Ovary (tissue), 10 donors: ENCODE measurements at places on chromosomes 7 and 10. TPM values are rescaled to one million over a fixed set of nuclear protein-coding genes. Genes with fewer than 3 reads are reported as not detected.

Gene CAMK1D
- total RNA-seq: 5.5 TPM

- DNase-seq: no peak
Measured at GRCh38 chr7:31336202-31337001, 4.1 kb downstream of the NEUROD6 start.

Gene ZKSCAN5
- 5.4 TPM for total RNA-seq

DNA sequence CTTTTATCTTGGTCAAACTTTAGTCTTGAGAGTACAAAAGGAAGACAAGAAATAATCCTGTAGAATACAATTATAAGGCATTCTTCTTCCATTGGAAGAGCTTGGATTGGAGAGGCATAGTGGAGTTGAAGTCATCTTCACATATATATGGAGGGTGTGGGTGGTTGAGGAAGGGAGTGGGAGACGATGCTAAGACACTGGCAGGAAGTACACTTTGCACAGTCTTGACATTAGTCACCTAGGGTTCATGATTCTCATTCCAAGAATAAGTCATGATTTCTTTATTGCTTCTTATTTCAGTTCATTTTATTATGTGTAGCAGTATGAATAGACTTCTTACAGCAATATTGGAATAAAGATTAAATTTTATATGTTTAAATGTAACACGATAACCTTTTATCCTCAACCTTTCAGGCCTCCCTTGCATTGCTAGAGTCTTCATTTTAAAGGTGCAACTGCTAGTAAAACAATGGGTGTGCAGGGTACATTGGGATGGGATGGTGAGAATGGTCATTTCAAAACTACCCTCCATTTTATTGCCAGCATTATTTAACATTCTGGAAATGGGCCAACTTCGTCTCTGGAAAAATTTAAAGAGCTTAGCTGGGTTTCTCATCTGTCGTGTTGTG lies 12.3 kb upstream of the SLC26A3 start:
- DNase-seq: no peak

DNA sequence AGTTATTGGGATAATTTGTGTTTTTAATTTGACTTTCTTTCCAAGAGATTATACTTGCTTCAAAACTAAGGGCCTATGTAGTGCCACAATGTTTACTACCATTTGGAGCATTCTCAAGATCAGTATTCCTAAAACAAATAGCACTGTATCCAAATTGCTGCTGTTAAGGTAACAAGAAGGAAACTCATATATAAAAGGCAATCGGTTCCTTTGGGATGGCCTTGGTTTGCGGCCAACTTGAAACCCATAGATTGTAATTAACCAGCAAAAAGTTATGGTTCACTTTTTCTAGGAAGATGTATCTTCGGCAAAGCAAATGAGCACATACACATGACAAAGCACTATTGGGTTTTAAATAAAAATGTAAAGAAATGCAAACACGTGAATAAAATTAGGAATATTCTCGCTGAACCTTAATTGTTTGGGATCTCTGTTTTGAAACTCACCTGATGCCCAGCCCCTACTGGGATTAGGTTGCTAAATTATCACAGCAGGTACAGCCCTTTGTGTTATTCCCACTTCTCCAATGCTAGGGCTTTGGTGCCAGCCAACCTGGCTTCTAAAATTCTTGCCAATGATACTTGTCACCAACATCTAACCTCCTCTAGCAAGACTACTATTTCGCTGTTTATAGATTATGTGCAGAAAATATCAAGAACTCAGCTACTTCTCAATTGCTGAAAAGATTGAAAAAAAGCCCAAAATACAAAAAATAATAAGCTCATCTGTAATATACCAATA lies 16.0 kb downstream of the CDNF start:
- DNase-seq: no peak

DNA sequence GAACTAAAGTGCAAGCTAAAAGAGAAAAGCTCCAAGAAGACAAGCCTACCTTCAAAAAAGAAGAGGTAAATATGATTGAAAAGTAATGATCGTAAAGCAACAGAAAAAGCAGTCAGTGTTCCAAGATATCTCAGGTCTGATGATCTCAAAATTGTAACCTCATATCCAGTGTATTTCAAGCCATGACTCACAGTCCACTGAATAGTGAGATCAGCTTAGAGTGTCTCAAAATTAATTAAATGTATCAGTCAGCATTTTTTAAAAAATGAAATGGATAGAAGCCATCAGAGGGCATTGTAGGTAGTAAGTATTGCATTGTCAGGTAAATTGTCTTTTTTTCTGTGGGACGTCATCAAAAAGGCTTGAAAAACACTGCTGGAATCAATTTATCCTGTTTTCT lies 50.6 kb upstream of the AGBL3 start:
- DNase-seq: no peak

DNA sequence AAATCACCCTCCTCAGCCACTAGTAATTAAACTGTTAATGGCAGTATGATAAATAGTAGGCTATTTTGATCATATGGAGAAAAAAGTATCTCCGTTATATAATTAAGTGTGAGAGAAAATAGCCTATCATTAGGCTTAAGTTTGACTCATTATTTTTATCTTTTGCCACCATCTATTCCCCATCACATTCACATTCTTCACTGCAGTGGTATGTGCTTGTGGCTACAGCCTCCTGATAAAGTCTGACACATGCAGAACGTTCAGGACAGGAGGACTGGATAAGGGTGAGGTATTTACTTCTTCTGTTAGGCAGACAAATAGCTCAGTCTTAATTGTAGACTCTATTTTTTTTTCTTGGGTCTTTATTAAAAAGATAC lies 5.8 kb downstream of the NEBL start:
- DNase-seq: no peak

Gene HTRA1
- total RNA-seq: 432 TPM

GRCh38 chr7:139739863-139740597 lies 37.8 kb downstream of the HIPK2 start:
- no peak for DNase-seq

DNA sequence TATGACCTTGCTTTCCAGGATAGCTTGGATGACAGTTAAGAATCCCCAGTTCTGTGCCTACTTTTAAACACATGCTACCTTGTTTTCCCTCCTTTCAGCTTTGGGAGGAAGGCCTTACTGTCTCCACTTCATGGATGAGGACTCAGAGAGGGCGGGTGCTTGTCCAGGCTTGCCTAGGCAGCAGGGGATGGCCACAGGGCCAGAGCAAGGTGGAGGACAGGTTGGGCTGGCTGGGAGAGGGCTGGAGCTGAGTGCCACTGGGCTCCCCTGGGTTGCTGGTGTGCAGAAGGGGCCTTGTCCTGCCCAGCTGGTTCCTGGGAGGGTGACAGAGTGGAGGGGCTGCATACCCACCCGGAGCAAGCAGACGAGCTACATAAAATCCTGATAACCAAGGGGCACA lies 117.8 kb downstream of the GRK5 start:
- DNase-seq: no peak

Gene EIF4H
- 171 TPM for total RNA-seq

- no peak for DNase-seq
Measured at GRCh38 chr7:38656968-38657367, 25.8 kb upstream of the AMPH start.

DNA sequence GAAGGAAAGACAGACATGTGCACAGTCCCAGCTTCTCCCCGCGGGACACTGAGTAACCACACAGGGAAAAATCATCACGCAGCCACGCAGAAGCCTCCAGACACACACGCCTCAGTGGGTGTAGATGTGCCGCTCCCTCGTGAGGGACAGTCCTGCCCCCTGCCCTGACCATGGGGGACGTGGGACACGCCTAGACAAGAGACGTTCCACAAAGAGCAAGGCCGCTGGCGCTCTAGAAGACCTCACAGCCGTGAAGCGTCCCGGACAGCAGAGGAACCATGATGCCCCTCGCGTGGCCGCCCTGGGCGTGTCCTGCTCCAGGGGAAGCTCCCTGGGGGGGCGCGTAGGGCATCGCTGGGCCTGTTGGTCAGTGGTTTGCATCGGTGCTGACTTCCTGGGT lies 210.8 kb downstream of the DNAJB6 start:
- DNase-seq: no peak

GRCh38 chr10:6204063-6204340 lies 1.3 kb downstream of the PFKFB3 start:
- peak; percentile 46 for DNase-seq

GRCh38 chr7:45358287-45358686 lies 200.7 kb downstream of the RAMP3 start:
- no peak for DNase-seq

- DNase-seq: no peak
Measured at GRCh38 chr7:112097524-112097923, 108.7 kb downstream of the DOCK4 start.

GRCh38 chr7:151721694-151722093 lies 155.2 kb downstream of the PRKAG2 start:
- no peak for DNase-seq

DNA sequence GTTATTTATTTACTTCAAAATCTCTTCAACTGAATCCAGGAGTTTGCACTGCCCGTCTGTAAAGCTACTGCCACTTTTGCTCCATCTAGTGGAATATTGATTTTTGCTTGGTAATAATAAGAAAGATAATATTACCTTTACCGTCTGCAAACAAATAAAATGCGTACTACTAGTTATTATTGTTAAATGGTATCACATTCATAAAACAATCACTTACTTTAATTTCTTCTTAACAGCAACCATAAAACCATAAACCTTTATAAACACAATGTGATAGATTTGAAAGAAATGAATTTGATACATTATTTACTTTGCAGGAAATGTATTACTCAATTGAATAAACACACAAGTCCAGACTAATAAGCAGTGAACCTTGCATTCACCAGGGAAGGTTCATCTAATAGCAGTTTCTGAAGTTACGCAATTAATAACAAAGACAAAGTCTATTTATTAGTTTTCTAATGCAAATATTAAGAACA lies 6.4 kb downstream of the AGMO start:
- no peak for DNase-seq

DNA sequence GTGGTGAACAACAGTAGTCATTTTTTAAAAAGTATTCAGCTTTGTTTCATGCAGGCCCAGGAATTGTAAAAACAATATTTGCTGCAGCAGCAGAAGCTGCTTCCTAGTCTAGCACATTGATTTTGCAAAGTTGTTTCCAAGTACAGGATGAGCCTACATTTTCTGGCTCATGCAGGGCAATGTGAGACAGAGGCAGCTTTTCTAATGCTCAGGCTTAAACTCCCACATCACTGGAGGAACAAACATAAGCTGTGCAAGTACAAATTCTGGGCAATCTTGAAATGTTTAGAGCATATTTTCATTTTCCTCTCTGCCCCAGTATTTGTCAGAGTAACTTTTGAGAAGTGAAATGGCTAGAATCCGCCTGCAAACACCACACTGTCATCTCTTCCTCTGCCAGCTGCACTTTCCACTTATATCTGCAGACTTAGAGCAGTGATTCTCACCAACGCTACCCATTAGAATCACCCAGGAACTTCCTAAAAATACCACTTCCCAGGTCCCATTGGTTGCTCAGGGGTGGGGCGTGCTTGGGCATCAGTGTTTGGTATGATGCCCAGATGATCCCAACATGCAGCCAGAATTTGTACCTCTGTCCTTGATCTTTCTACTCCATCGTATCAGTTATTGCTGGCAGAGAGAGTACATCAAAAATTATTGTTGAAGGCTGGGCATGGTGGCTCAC lies 304.1 kb upstream of the LRGUK start:
- DNase-seq: no peak

DNA sequence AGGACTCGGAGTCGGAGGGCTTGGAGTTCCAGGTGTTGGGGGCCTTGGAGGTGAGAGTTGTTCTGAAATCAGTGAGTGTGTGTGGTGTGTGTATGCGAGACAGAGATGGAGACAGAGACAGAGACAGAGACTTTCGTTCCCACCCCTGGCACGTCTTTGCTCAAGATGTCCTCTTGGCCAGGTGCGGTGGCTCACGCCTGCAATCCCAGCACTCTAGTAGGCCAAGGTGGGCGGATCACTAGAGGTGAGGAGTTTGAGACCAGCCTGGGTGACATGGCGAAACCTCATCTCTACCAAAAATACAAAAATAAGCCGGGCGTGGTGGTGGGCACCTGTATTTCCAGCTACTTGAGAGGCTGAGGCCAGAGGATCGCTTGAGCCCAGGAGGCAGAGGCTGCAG lies 20.0 kb upstream of the LIMK1 start:
- DNase-seq: no peak
